OCI-M1 (cell line): ENCODE measurements at places on chromosomes 12 and 14.
A peak's percentile ranks its signal among the peaks of the same experiment; 100 is the strongest.

GRCh38 chr14:78345131-78345744 is 175.1 kb downstream of the NRXN3 start:
- no peak for DNase-seq

- DNase-seq, result no peak
These were observed 2.8 kb downstream of the SLC38A2 start for GRCh38 chr12:46369474-46370379.

- DNase-seq, result no peak
These were observed 25.7 kb downstream of the DHX37 start for GRCh38 chr12:124963211-124963610.

DNA sequence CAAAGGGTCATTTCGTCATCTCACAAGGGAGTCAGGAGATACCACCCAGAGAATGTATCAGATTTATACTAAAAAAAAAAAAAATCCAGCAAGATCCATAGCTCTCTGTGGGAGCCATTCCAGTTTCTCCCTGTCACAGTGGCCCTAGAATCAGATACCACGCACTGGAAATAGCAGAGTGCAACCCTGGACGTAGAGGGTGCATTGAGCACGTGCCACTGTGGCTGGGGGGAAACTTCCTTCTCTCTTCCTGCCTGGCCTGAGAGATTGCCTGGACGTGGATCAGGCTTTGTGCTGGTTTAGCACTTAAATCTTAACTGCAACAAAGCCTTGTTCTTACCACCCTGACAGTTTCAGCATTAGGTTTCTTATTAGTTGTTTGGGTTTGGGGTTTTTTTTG is 124.3 kb downstream of the FBXL14 start:
- peak; percentile 15 for DNase-seq

GRCh38 chr12:15732341-15733061 is 56.7 kb downstream of the EPS8 start:
- no peak for DNase-seq

- peak; percentile 10 for DNase-seq
These were observed 226.2 kb upstream of the CLEC14A start for GRCh38 chr14:38481952-38482678.

DNA sequence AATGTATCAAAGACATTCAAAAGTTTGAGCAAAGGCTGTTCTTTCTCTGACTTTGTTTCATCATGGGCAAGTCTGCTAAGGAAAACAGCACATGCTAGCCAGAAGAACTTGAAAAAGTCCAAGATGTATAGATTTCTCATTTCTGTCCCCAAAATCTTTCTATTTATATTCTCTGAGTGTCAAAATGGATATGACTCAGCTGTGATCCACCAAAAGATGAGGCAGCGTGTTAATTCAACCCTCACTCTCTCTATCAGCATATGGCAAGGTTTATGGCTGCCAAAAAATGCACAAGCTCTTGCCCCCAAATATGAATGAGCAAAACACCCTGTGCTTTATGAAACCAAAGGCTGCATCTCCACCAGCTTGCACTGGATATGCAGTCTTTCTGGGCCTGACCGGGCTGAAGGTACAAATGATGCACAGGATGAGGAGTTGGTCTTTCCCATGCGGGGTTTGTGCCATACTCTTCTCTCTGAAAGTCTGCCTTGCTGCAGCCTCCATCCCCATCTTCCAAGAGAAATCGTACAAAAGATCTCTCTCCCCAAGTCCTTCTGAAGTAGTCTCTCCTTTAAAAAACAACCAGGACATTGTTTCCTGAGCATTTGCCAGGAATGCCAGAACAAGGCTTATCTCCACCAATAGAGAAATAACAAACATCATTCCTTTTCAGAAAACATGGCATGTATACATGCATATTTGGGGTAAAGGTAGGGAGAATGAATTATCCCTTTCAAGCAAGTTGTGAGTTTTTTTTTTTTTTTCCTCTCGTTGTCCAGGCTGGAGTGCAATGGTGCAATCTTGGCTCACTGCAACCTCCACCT is 203.4 kb downstream of the TMX1 start:
- no peak for DNase-seq

- DNase-seq, result no peak
These were observed 67.0 kb downstream of the CRADD start for GRCh38 chr12:93743999-93744689.

- no peak for DNase-seq
These were observed 3.0 kb downstream of the NTF3 start for GRCh38 chr12:5434647-5435560.

DNA sequence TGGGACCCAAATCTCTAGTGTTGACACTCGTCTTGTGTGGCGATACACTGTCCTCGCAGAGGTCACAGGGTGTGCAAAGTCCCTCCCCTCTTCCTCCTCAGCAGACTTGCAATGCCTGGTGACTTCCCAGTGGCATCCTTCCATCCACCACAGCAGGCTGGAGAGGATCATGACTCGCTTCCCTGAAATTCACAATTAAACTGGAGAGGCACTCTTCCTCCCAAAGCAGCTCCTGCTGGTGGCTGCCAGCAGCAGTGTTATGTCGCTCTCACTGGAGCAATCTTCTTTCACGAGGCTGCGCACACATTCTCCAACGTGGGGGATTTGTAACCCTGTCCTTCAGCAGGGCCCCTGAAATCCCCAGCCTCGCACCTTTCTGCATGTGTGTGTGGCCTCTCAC is 145.2 kb upstream of the TMCC3 start:
- no peak for DNase-seq

- DNase-seq, result peak; percentile 30
These were observed 9.4 kb upstream of the CNIH1 start for GRCh38 chr14:54450535-54450934.
